ENCODE measurements at places on chromosomes 4 and X.

DNA sequence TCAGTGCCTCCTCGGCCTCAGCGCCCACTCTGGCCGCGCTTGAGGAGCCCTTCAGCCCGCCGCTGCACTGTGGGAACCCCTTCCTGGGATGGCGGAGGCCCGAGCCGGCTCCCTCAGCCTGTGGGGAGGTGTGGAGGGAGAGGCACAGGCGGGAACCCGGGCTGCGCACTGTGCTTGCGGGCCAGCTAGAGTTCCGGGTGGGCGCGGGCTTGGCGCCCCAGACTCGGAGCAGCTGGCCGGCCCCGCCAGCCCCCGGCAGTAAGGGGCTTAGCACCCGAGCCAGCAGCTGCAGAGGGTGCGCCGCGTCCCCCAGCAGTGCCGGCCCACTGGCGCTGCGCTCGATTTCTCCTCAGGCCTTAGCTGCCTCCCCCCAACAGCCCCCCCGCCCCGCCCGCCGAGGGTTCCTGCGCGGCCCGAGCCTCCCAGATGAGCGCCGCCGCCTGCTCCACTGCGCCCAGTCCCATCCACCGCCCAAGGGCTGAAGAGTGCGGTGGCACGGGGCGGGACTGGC, 1137.0 kb downstream of the PCDH18 start:
- no peak for DNase-seq

DNA sequence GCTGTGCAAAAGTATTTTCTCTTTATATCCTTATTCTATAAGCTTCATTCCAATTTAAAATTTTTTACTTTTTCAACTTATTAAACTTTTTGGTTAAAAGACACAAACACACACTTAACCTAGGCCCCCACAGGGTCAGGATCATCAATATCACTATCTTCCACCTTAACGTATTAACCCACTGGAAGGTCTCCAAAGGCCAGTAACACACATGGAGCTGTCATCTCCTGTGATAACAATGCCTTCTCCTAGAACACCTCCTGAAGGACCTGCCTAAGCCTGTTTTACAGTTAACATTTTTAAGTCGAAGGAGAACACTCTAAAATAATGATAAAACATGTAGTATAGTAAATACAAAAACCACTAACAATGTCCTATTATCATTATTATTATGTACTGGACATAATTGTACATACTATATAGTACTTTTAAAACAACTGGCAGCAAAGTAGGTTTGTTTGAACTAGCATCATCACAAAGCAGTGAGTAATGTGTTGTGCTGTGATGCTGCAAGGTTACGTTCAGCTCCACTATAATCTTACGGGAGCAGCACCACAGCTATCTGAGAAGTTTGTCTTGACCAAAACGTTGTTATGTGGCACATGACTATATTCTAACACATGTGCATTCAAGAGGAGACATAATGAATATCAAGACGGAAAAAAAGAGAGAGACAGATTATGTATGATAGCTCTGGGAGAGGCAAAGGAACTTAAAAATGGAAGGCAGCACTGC, 33.7 kb downstream of the DHX15 start:
- no peak for DNase-seq

DNA sequence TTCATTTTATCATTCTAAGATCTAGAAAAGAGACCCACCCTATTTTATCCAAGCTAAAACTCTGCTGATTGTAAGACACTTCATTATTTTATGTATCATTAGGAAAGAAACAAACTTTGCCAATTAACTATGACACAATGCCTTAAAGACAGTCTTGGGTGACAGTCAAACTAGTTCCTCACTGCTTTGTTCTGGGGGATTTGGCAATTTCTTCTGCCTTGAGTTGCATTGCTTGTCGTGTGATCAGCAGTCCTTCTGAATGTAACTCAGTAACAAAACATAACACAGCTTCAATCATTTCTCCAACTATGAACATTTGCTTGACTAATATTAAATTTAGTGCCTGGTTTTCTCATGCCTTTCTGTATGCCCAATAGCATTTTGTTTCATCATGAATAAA, 577.9 kb upstream of the DIPK2B start:
- DNase-seq: no peak

DNA sequence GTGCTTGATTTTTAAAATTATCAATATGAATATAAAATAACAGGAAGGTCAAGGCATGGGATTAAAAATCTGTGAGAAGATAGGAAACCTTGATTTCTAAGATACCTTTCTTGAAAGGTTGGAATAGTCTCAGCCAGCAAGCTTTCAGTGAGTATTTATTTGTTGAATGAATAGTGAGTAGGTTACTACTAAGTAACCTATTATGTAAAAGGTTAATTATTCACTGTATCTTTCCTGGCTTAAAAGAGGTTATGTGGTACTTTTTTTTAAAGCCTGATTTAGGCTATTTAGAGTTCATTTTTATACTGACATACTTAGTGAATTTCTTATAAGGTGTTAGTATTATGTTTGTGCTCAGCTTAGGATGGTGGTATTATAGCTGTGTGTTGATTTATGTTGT, 123.5 kb downstream of the PTPN13 start:
- DNase-seq: no peak

GRCh38 chrX:3326681-3327080, 19.8 kb downstream of the MXRA5 start:
- no peak for DNase-seq

- no peak for DNase-seq
Measured at GRCh38 chrX:10508891-10509290, 111.5 kb downstream of the MID1 start.

GRCh38 chrX:119809185-119809666, 17.8 kb upstream of the RPL39 start:
- DNase-seq: no peak

DNA sequence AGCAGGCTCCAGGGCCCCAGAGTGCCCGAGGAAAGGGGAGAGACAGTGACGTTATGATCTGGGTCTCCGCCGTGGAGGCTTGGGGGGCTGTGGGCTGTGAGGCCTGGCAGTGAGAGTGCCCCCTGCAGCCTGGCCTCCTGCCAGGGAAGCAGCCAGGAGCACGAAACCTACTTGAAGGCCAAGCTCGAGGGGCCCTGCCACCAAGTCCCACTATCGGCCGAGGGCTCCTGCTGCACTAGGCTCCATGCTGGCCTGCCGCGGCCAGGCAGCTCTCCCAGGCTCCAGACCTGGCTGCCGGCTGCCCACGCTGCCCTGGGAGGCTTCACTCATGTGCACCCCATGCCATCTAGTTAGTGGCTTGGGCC, 18.7 kb downstream of the FLNA start:
- DNase-seq: no peak

DNA sequence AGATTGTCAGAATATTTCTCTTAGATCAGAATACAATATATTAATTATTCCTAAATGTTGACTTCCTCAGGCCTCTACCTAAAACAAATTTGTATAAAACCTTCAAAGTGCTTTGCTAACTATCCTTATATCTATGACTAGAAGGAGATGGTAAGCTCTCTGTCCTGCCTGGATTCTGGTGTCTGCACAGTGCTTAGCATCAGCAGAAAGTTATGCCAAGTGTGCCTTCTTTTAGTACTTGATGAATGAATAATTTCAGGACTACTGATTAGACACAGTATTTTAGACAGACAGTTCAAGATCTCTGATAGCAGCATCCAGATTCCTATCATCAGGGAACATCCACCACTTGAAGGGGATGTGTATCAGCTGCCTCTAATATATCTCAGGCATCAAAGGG, 242.4 kb upstream of the TLL1 start:
- no peak for DNase-seq
